ENCODE measurements at places on chromosomes 12 and 14.

DNA sequence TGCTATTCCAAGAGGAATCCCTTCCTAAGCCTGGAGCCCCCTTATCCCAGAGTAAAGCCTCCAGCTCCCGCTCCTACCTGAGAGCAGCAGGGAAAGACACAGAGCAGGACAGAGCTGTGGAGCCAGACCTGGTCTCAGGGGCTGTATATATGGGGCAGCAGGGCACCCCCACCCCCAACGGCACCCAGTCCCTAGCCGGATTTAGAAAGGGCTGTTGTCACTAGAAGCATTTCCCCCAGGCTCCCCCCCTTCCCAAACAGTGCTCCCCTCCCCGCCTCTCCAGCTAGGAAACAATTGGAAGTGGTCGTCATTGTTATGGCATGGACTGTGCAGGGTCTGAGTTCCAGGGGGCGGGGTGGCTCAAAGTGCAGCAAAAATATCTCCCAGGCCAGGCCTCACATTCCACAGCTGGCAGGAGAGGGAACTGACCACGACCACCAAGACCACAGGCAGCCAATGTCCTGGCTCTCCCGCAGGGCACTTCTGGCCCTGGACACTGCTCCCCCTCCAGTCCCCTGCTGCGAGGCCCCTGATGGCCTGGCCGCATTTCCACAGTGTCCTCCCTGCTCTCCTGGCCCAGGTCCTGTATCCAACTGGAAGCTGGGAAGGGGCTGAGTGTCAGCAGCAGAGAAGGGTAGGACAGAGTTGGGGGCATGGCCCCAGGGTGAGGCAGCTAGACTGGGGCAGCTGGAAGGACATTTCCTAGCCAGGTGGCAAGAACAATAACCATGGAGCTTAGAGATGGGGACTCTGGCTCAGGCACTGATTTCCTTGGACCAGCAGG, at the start of gene MYH7:
Gene MYH7, minus strand, starts transcription at position 118 of the 784 bp plus-strand sequence. CDS start 1,928 bp downstream, outside the sequence.
- no peak for DNase-seq

GRCh38 chr14:29805415-29806123, 122.1 kb downstream of the PRKD1 start:
- no peak for DNase-seq

DNA sequence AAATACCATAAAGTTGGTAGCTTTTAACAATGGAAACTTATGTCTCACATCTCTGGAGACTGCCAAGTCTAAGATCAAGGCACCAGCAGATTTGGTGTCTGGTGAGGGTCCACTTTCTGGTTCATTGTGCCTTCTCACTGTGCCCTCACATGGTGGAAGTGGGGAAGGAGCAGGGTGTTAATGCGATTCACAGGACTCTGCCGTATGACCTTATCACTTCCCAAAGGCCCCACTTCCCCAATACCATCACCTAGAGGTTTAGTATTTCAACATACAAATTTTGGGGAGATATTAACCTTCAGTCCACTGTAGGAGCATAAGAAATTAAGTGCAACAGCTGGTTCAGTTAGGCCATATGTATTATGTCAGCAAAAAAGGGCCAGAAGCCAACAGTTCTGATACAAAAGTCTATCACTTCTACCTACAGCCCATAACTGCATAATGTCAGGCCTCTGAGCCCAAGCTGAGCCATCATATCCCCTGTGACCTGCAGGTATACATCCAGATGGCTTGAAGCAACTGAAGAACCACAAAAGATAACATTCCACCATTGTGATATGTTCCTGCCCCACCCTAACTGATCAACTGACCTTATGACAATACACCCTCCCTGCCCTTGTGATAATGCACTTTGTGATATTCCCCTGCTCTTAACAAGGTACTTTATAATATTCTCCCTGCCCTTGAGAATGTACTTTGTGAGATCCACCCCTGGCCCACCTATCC, 24.7 kb downstream of the DDHD1 start:
- no peak for DNase-seq

DNA sequence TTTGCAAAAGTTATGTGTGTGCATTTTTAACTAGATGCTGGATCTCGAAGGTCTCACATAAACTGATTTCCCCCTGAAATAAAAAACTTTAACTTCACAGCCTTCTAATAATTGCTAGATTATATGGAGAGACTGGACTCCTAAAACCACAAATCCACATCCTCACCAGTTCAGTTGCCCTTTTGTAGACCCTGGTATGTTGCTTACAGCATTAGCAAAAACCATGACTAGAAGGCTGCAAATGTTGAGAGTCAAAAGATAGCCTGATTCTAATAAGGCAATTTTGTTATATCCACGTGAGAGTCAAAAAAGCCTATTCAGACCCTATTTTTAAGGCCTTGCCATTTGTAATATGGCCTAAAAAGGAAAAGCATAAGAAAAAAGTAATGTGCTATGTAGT, 37.4 kb downstream of the RASSF8 start:
- no peak for DNase-seq

DNA sequence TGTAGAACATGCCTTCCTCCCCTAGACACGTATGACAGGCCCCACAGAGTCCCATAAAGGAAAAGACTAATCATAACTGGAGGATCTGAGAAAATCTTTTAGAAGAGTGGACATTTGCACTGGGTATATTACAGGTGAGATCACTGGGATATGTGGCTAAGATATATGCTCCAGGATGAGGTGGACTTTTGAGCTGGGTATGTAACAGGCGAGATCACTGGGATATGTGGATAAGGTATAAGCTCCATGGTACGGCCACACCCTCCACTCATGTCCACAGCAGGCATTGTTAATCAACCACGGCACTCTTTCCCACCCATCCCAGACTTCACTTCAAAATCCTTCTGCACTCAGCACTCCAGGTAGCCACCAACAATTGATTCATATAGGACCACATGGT, 34.1 kb downstream of the CLMN start:
- no peak for DNase-seq

DNA sequence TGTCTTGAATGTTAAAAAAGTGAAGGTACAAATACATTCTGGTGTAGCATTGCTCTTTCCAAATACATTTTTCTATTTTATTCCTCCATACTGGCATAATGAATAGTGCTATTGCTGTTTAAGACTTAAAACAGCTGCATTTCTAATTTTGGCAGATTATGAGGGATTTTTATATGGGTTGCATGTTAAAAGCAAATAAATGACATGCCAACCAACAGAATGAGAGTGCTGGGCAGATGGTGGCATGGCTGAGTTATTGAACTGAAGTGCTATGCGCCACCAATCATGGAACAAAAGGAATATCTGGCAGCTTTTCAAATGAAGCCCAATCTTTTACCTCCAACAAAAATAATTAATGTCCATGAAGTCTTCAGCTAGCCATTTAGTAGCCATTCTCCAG, 215.0 kb downstream of the PRKD1 start:
- DNase-seq, result no peak

DNA sequence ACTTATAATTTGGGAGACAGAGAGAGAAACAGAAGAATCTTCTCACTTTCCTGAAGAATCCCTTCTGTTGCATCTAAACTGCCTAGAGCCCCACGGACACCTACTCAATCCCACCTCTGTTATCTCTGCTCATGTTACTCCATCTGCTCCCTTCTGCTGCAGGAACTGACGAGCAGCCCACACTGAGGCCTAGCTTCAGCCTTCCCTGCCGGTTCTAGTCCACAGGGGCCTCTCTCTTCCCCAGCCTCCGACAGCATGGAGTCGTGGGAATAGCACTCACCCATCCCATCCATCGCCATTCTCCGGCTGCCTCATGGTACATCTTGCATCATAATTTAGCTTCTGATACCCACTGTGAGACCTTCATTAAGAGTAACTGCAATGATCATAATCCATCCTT, 4.0 kb downstream of the RAB15 start:
- no peak for DNase-seq

DNA sequence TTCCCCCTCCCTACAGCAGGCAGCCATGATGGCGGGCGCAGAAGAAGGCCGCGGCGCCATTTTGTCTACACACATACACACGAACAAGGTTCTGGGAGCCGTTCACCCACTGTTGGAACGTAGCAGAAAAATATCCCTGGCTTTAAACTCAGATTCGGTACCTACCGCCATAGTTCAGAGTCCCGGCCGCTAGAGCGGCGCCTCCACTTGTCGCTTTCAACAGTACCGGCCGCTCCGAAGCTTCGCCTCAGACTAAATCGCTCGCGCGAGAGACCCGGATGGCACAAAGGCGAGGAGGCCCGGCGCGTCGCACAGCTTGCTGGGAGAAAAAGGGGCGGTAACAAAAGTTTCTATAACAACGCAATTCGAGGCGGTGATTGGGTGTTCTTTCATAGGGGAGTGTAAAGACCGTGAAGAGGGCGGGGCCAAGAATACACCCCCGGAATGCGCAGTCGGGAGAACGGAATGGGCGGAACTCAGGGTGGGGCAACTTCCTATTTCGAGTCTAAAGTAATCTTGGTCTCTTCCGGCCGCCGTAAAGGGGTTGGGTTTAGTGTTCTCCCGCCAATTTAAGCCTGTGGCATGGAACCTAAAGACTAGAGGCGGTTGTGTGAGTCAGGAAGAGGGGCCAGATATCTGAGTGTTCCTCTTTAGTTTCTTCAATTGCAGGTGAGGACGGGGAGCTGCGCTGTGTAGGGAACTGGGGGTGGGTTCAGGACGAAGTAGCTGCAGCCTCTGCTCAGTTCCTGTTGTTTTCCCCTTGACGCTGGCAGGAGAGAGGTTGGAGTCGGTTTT, at the start of the genes KNTC1 and RSRC2:
Gene KNTC1, plus strand, starts transcription at position 567 of the 795 bp plus-strand sequence. CDS start 2,815 bp downstream, outside the sequence.
Gene RSRC2, minus strand, starts transcription at position 254 of the 795 bp plus-strand sequence. Its CDS starts 83 bp downstream, at position 171.
- peak; percentile 72 for DNase-seq

GRCh38 chr14:59754256-59754655, 116.3 kb downstream of the RTN1 start:
- no peak for DNase-seq

GRCh38 chr12:123270214-123271000, 1.2 kb downstream of the CDK2AP1 start:
- no peak for DNase-seq

- no peak for DNase-seq
Observed at GRCh38 chr14:94001501-94002396, 4.6 kb downstream of the CCDC197 start.

DNA sequence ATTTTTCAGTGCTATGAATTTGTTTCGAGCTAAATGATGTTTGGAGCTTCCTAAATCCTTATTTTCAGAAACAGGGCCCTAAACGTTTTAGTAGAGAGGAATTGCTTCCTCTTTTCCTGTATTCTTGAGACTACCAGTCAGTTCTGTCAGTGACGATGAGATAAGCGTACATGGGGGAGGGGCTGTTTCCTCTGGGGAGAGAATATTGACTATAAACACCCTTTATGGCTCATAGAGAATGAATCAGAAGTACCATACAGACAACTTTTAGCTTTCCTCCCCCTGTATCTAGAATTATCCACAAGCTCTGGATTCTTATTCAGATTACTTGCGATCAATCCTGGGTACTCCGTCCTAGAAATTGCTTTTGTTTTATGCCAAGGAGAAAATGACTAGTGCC, 5.1 kb downstream of the TBK1 start:
- no peak for DNase-seq
